ENCODE measurements at places on chromosomes 6 and 20.

GRCh38 chr20:51389543-51390264, 152.8 kb downstream of the NFATC2 start:
- DNase-seq = no peak

GRCh38 chr6:12026120-12026519, 14.0 kb downstream of the HIVEP1 start:
- DNase-seq = no peak

GRCh38 chr20:2542361-2542760, 6.0 kb downstream of the TMC2 start:
- no peak for DNase-seq

GRCh38 chr6:124339610-124340334, 536.1 kb downstream of the NKAIN2 start:
- no peak for DNase-seq

- DNase-seq = no peak
These were observed 2.8 kb downstream of the CST2 start for GRCh38 chr20:23823621-23824324.

- no peak for DNase-seq
These were observed 288.0 kb upstream of the POU3F2 start for GRCh38 chr6:98546376-98546775.

DNA sequence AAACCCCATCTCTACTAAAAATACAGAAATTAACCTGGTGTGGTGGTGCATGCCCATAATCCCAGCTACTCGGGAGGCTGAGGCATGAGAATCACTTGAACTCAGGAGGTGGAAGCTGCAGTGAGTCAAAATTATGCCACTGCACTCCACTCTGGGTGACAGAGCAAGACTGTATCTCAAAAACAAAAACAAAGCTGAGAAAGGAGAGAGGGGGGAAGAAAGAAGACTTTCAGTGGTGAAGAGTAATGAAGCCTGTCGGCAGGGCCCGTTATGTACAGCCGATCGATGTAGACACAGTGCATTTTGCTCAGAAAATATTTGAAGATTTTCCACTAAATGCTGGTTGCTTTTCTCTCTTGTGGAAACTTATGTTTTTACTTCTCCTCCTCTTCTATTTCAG, 13.8 kb downstream of the VAPB start:
- DNase-seq = no peak

- no peak for DNase-seq
These were observed 124.4 kb downstream of the KCNQ5 start for GRCh38 chr6:72746276-72746675.

- no peak for DNase-seq
These were observed 243.3 kb downstream of the EPHA7 start for GRCh38 chr6:93176070-93176469.

- no peak for DNase-seq
These were observed 16.0 kb downstream of the LY86 start for GRCh38 chr6:6604566-6604965.

DNA sequence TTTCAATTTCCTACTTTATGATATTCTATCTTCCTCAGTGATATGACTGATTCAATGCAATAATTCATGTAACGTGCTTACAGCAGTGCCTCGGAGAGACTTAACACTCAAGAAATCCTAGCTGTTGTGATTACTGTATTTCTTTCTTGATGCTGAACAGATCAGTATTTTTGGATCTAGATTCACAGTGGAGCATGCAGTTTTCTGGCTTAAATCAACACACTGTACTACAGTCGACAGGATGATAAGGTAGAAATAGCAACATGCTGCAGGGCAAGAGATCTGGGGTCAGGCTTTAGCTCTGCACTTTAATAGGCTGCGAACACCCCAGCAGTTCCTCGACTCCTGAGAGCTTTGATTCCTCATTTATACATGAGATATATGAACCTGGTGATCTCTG, 161.0 kb downstream of the AIG1 start:
- DNase-seq = no peak

DNA sequence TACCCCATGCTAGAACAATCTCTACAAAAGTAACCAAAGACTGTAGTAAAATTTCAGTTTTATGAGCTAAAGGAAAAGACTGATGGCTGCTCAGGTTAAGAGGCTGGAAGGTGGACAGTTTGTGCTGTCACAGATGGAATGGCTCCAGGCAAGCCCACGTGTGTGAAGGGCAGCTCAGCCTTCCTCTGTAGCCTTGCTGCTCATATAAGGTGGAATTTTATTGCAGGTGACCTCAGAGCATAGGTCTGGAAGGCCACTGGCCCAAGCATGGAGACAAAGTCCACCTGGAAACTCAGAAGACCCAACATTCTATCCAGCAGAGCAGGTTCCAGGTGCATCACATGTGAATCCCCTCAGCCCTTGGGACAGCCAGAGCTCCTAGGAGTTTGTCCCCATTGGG, 53.6 kb downstream of the KAT14 start:
- no peak for DNase-seq

DNA sequence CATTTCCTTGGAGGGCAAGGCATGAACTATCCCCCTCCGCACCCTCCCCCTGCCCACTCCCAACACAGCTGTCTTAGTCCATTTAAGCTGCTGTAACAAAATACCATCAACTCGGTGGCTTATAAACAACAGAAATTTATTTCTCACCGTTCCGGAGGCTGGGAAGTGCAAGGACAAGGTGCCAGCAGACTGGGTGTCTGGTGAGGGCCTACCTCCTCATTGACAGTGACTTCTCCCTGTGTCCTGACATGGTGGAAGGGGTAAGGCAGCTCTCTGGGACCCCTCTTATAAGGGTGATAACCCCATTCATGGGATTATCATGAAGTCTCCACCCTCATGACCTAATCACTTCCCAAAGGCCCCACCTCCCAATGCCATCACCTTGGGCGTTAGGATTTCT, 114.3 kb upstream of the MAFB start:
- DNase-seq = no peak

- DNase-seq = no peak
These were observed 59.5 kb upstream of the ADGRG6 start for GRCh38 chr6:142242269-142242668.

DNA sequence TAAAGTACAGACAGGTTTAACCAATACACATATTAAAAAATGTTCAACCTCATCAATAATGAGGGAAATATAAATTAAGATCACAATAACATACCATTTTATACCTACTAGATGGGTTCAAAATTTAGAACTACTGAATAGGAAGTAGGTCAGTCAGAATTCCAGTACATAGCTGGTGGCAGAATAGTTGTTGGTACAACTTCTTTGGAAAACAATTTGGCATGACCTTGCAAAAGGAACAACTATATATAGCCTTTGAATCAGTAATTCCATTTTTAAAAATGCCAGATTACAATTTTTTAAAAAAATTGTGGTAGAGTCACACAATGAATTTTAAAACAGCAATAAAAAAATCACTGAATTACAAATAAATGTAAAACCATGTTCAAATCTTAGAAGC, 165.6 kb downstream of the CDK19 start:
- DNase-seq = no peak

GRCh38 chr6:34465531-34466241, at the start of gene PACSIN1:
TSS of gene PACSIN1 (plus strand) at chr6:34466076. CDS start at chr6:34526306, 60,230 bp downstream.
- no peak for DNase-seq

DNA sequence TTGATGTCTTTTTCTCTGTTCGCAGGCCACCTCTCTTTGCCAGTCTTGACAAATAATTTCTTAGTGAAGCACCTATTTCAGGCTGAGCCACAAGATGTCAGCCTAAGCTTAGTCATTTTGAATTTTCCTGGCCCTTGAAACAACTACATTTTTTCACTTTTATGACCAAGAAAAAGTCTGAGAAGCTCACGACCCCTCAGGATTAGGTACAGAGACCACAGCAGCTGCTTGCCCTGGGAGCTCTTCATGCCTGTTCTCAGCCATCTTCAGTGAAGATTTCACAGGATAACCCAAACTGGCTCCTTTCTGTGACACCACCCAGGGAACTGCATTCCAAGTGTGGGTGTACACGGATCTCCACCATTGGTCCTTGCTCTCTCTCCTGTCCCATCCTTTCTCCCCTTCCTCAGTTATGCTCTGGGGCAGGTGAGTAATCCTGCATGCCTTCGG, 38.4 kb upstream of the SPTLC3 start:
- DNase-seq = peak; percentile 7

Measured in inflammatory macrophage (primary cell).